ENCODE measurements at places on chromosomes 11 and 22.

- peak; percentile 50 for DNase-seq
Observed at GRCh38 chr11:130771708-130772107, 144.6 kb downstream of the SNX19 start.

DNA sequence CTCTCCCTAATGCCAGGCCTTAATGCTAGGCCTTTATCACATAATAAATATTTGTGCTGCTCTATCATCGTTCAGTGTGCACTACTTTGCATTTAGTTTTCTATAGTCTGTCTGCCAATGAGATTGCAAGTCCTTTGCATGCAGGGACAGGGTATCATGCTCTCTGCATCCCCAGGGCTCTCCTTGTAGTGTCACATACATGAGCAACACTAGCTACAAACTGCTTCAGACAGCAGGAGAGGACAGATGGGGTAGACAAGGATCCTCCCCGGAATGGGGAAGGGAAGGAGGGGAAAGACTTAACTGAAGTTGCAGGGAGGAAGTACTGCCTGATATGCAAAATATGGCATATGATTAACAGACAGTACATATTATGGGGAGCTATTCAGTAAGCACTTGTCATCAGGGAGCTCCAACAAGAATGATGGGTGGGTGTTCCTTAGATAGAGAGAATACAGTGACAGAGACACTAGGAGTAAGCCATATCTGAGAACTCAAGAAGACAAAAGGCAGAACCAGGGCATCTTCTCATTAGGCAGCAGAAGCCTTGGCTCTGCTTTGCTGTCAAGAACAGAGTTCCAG, 42.8 kb downstream of the ZNF202 start:
- no peak for DNase-seq

DNA sequence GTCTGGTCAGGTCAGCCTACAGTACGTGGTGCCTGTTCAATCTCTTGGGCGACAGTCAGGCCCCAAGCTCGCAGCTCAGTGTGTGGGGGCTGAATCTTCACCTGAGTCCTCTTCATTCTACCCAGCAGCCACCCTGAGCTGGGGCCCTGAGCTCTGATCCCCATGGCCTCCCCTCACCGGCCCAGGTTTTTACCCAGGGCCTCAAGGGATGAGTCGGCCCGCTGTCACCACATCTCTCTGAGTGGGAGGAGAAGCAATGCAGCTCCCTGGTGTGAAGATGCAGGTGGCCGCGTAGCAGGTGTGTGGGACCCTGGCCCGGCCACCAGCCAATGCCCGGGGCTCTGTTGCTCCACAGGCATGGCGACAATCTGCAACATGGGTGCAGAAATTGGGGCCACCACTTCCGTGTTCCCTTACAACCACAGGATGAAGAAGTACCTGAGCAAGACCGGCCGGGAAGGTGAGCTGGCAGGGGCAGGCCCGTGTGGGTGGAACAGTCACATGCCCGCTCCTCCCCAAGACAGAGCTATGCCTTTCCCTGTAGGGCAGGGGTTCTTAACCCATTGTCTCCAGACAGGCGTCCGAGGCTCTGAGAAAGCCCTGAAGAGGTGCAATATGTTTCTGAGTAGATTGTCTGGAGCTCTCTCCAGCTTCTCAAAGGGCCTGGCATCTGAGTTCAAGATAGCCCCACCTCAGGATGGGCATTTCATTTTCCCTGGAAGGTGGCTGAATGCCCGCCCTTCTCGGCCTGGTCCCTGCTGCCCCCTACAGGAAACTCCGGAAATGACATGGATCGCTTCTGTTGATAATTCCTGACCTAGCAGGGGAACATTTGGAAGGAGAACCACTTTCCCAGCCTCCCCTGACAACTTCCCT, 26.9 kb downstream of the POLR3H start:
- DNase-seq, result peak; percentile 45

DNA sequence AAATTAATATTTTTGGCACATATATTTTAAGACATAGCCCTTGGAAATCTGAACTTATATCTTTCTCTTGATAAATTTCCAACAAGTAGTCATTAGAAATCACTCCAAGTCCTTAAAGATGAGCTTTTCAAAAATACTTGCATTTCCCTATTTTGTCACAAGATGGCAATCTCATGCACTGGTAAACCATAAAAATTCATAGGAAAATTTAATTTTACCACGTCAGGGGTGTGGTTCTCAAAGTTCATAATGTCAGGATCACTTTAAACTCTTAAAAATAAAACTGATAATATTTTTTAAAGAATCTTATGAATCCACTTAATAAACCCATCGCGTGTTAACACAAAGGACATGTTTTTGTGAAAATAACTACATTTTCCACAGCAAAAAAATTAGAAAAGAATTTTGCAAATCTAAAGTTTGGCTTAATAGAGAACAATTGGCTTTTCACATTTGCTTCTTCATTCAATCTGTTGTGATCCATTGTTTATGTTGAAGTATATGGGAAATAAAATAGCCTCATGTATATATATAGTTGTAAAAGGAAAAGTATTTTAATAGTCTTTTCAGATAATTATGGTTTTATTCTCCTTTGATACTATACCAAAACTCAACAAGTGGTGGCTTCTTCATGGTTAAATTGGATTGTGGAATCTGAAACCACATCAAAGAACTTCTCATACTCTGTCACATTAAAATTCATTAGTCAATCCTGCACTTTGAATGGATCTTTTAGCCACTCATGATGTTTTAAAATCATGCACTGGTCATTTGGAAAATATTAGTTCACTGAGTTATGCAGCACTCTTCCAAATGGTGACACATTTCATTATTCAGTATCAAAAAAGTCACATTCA, 169.1 kb downstream of the CADM1 start:
- DNase-seq, result peak; percentile 42

DNA sequence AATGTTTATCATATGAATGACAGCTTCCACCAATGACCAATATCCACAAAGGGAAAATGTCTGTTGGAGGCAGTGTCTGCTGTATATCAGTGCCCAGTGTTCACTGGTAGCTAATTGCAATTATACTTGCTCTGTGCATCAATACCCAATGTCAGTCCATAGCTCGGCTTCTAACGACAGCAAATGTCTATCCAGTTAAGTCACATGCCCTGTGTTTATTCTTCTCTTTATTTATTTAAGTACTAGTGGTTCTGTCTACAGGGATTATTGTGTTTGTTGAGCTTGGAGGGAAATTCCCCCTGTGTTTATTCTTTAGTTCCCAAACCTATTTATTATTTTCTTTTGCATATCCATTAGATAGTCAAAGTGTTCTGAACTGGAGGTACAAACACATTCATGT, 18.6 kb downstream of the TSKU start:
- no peak for DNase-seq

- DNase-seq, result peak; percentile 43
Observed at GRCh38 chr22:20550851-20551744, 43.7 kb downstream of the MED15 start.

DNA sequence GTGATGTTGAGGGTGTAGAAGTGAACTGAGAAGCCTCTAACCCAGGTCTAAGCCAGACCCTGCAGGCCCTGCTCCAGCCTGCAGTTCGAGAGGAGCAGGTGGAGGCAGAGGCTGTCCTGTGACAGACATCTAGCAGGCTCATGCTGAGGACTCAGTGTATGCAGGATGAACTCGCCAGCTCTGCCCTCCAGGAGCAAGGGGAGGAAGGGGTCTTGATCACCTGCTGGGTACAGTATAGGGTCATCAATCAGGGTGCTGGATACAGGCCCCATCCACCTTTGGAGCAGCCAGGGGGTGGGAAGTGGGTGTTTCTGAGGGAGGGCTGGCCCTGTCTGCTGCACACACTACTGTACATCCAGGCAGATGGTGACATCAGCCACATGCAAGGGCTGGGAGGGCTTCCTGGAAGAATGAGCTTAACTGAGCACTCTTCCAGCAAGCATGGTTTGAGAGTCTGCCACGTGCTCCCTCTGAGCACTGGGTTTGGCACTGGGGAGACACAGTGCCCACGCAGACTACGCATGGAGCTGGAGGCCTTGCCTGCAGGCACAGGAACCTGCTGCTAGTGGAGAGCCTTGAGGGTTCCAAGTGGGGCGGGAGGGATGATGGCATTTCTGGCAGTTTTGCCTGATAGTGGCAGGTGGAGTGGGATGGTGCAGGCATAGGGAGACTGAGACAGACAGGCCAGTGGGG, 9.2 kb downstream of the MAPK8IP1 start:
- no peak for DNase-seq

- DNase-seq, result no peak
Observed at GRCh38 chr11:69127081-69127850, 28.5 kb upstream of the SMIM38 start.

- no peak for DNase-seq
Observed at GRCh38 chr11:31421820-31422219, 52.2 kb downstream of the DNAJC24 start.

GRCh38 chr11:68194675-68195294, 18.3 kb downstream of the KMT5B start:
- no peak for DNase-seq

DNA sequence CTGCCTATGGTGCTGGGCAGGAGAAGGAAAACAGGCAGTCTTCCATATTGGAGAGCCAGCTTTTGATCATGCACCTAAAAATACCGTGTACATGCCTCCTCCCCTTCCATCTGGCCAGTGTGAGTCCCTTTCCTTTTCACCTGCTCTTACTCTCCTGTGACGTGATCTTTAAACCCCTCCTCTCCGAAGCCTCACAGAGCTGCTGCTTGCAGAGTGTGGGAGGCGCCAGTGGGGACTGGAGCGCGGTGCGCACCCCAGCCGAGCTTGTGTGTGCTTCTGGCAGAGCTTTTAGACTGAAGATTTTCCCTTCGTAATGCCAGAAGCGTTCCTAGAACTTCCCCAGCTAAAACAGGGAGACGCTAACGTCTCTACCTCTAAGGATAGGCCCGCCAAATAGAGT, 29.8 kb downstream of the MUC6 start:
- DNase-seq, result no peak

GRCh38 chr11:68928136-68928880, 24.6 kb downstream of the IGHMBP2 start:
- DNase-seq, result no peak

- no peak for DNase-seq
Observed at GRCh38 chr11:44399968-44400367, 90.0 kb upstream of the ALX4 start.

GRCh38 chr22:46860562-46860961, 98.1 kb downstream of the TBC1D22A start:
- no peak for DNase-seq

DNA sequence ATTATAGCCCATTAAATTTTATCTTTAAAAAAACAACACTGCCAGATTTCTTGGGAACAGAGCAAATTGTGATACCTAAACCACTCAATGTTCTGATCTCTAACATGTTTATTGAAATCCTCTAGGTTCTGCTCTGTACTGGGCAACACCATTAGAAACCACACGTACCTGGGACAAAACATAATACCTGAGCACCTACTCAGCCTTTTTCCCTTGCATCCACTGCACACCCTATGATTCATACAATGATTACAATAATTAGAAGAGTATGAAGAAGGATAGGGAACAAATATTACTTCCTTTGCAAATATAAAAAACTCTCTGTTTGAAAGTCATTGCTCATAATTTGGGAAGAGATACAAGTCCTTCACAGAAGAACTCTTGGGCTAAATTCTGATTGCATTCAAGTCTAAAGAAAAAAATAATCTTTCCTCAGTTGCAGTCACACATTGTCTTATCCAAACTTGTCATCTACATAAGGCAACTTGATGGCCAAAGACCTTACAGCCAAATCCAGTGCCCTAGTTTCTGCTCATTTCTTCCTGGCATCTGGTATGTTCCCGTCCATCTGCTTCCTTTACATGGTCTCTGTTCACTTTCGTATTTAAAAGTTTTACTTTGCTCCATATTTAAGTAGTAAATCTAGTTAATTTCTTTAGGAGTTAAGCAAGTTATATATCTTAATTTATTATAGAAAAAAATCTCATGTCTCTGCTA, 407.4 kb downstream of the LRRC4C start:
- DNase-seq, result no peak

- no peak for DNase-seq
Observed at GRCh38 chr11:113829751-113830150, 45.6 kb downstream of the USP28 start.

DNA sequence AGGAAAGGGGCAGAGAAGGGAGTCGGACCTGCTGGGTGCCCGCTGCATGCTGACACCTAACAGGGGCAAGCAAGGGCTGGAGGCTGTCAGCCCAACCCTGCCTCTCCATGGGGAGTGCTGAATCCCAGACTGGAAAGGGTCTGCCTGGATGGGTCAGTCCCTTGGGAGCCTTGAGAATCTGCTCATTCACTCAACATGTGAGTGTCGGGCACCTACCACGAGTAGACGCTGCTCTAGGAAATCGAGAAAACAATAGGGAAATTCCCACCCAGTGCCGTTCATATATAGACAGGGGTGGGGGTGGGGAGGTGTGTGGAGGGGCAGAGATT, 4.4 kb upstream of the CTSD start:
- no peak for DNase-seq

GRCh38 chr11:18721561-18722292, 4.3 kb downstream of the IGSF22 start:
- peak; percentile 51 for DNase-seq

- no peak for DNase-seq
Observed at GRCh38 chr11:120871924-120872323, 152.0 kb upstream of the TBCEL start.

DNA sequence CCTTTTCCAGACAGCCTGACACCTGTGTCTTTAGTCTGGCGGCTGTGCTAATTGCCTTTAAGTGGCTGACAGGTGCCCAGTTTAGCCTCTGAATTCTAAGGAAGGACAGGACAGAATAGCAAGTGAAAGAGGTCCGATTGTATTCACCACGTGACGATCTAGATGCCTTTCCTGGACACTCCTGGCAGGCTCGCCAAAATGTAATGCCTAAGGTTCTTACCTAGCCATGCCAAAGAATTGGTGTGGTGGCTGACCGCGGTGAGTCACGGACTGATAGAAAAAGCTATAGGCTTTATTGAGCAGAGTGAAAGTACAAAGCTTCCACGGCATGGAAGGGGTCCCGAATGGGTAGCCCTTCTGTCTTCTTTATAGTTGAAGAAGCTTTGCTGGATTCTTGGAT, 26.7 kb downstream of the ANKRD42 start:
- no peak for DNase-seq

GRCh38 chr22:36958366-36958765, 44.9 kb downstream of the CSF2RB start:
- DNase-seq, result no peak

- no peak for DNase-seq
Observed at GRCh38 chr11:128603752-128604414, 16.5 kb upstream of the ETS1 start.

- no peak for DNase-seq
Observed at GRCh38 chr11:34625576-34625975, 4.7 kb downstream of the EHF start.

- DNase-seq, result no peak
Observed at GRCh38 chr11:36313750-36314433, 17.8 kb downstream of the PRR5L start.

GRCh38 chr11:118091690-118092089, 4.9 kb upstream of the SMIM35 start:
- DNase-seq, result no peak

GRCh38 chr11:11502263-11502861, 119.4 kb downstream of the GALNT18 start:
- DNase-seq, result no peak

GRCh38 chr11:28879869-28880268, 771.7 kb downstream of the METTL15 start:
- DNase-seq, result no peak

Measured in fibroblast of skin of right quadriceps (primary cell).